ENCODE measurements at places on chromosomes 7 and 10.

- DNase-seq = no peak
These were observed 102.1 kb downstream of the EBF3 start for GRCh38 chr10:129861776-129862531.

DNA sequence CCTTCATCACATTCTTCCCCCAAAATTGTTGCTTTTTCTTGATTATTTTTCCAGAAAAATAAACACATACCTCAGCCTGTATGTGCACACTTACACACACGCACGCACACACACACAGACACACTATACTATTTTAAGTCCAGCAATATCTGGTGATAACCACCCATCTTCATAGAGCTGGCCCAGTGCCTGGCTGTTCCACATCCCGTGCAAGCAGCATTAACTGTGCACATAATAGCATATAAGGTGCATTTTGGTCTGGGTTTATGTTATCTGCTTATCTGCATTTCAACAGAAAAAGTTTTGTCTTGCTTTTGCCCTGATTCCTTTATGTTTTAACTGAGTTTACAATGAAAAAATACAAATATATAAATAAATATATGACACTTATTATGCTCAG, 143.1 kb upstream of the KLF6 start:
- no peak for DNase-seq

- DNase-seq = no peak
These were observed 19.1 kb downstream of the MAD1L1 start for GRCh38 chr7:2213551-2214215.

- DNase-seq = no peak
These were observed 55.4 kb downstream of the CRPPA start for GRCh38 chr7:16365952-16366351.

GRCh38 chr7:6256677-6257535, 15.5 kb downstream of the CYTH3 start:
- no peak for DNase-seq

DNA sequence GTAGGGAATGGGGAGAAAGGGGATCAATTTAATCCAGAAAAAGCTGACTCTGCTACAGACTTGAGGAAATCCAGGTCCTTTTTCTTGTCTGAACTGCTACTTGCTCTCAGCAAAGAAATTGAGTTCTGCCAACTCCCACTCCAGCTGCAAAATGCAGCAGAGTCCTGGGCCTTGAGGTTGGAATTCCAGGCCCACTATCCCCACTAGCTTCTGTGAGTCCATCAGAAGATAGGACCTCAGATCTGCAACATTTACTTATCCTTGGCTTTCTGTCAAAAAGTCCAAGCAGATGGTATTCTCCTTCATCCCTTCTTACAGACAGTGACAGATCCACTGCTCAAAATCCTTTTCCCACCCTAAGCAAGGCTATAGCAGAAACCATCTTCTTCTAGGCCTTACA, 219.2 kb downstream of the ARHGAP12 start:
- DNase-seq = no peak

DNA sequence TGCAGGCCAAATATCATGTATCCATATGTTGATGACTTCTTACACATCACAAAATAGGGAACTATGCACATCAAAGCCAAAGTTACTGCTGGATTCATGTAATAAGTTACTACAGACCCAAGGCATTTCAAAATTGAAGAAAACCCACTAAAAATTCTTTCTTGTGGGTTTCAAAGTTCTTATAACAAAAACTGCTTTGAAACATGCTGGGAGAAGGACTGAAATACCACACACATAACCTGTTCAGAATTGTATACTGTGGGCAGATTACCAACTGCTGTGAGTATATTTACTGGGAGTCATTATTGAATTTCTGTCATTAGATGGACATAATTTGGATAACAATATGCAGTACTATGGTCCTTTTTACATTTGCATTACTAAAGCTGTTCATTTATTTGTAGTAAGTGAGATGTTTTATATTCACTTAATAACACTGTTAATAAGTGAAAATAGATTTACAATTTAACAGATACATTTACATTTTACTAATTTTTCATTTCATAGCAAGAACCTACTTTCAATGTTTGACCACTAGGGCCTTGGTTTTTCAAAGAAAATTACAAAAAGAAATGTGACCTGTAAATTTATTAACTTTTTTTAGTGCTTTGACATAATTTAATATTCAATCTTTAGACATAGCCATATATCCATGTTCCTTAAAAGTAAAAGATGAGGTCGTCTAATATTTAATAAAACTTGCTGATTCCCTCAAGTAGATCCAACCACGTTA, 132.6 kb downstream of the MAGI2 start:
- no peak for DNase-seq

DNA sequence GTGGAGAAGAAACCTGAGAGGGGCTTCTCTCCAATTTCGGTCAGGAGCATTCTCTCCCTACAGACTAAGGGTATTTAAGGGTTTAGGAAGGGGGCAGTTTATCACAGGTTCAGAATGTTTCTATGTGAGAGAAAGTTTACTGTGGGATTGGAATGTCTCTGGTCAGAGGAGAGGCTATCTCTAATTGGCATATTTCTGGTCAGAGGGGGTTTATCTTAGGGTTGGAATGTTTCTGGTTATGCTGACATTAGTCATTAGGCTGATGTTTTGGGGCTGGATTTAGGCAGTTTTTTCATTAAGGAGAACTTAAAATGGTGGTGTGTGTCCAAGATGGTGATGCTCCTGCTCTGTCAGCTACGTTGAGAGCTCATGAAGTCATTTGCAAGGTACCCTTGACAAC, 758.0 kb downstream of the TYW1 start:
- DNase-seq = no peak

- no peak for DNase-seq
These were observed 104.7 kb downstream of the ST8SIA6 start for GRCh38 chr10:17349717-17350116.

DNA sequence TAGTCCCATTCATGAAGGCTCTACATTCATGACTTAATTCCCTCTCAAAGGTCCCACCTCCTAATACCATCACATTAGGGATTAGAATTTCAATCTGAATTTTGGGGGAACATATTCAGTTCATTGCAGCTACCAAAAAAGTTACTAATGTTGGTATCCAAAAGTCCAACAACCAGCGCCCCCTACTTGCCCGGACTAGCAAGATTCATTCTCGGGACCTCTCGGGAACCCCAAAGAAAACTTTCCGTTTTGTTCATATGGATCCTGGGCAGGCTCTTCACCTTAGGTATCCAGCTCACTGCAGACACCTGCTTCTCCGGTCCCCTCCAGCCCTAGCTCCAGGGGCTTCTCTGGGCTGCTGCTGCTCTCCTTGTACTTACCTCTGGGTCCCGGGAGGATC, 8.9 kb upstream of the GRK5 start:
- DNase-seq = no peak

DNA sequence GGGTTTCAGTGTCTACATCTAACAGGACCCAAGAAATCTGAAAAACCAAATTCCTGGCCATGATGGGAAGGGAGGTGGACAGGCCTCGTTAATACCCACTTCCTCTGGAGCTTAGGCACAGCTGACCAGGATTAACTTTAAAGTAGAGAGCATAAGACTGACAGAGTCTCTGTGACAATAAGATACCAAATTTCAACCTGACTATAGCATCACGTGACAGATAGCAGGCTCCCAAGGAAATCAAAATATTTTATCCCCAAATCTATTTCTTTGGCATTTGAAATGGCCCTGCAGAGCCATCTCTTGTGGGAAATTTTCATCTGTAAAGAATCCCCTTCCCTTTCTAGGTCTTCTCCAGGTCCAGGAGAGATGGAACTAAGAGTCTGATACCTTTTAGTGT, 258.3 kb downstream of the TCERG1L start:
- no peak for DNase-seq

- no peak for DNase-seq
These were observed 104.9 kb downstream of the PPP1R17 start for GRCh38 chr7:31791881-31792280.

GRCh38 chr7:31020652-31021051, 31.5 kb upstream of the ADCYAP1R1 start:
- DNase-seq = no peak

- no peak for DNase-seq
These were observed 186.1 kb downstream of the MTERF1 start for GRCh38 chr7:91694351-91694841.

DNA sequence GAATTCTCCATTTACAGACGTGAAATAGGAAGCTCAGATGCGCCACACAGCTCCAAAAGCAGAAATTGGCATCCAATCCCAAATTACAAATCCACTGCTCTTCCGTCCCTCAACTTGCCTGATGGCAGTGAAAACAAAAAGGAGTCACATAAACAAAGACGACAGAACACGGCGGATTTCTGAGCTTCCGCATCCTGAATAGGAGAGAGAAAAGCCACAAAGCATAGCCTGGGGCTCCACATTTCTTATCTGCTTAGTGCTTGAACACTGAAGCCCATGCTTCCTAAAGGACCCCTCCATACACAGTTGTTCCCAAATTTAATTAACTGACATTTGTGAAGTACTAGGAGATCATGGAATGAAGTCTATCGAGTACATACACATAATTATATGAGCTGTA, 32.6 kb downstream of the BEND7 start:
- DNase-seq = no peak

DNA sequence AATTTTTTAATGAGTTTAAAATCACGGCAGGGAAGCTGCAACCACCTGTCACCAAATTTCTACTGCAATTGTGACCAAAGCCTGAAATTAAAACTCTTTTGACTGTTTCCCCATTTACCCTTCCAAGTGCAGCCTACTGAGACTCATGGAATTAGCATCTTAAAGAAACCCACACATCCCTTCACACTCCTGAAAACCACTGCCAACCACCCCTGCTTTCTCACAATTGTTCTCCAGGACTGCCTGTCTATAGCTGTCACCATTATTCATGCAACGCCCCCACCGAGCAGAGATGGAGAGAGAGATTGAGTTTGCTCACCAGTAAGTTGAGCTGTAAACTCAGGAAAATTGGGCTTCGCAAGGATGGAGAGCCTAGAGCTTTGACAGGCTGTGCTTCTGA, 383.8 kb upstream of the SORCS1 start:
- DNase-seq = no peak

DNA sequence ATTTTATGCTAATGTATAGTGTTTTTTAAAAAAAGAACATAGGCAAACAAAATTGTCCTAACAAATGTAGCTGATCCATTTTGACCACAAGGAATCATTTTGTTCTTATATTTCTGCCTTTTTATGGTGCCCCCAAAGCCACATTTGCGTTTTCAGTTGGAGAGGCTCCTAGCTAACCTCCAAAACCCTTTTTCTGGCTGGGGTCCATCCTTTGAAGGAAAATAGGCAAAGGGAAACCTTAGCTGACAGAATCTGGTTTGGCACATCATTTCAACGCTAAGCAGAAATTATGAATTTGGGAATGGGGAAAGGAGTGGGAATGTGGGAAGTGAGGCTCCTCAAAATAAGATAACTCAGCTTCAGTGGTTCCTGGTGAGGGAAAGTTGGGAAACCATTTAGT, 25.6 kb upstream of the SLC25A13 start:
- DNase-seq = no peak

DNA sequence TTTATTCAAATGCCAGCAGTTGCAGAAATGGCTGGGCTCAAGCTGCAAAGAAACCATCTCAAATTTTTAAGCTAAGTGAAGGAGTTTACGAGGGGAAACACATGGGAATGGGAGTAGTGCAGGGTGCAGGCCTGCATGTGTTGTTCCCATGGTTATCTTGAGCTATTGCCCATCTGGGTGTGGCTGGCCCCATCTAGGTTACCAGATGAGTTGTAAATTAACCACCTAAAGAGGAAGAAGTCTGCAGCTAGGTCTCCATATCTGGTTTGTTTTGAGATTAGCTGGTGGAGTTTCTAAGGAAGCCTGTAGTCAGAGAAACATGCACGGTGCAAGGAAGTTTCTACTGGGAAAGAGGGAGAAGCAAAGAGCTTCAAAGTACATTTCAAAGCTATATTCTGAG, 23.3 kb upstream of the STEAP2 start:
- peak; percentile 55 for DNase-seq

DNA sequence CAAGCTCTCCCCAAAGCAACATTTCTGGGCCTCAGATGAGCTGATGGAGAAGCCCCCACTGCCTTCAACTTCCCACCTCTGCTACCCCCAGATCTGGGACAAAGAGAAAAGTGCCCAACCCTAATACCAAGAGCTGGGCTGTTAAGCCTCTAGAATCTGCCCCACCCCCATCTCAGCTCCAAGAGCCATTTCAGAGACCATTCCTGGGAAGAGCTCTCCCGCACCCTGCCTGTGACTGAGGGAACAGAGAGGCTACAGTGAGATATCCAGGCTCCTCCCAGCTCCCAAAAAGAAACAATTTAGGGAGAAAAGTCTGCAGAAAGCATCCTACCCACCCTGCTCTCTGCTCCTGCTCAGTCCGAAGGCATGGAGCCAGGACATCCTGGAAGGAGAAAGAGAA, 2.5 kb upstream of the KCNH2 start:
- no peak for DNase-seq

GRCh38 chr7:26363465-26363864, 71.8 kb downstream of the SNX10 start:
- DNase-seq = no peak

DNA sequence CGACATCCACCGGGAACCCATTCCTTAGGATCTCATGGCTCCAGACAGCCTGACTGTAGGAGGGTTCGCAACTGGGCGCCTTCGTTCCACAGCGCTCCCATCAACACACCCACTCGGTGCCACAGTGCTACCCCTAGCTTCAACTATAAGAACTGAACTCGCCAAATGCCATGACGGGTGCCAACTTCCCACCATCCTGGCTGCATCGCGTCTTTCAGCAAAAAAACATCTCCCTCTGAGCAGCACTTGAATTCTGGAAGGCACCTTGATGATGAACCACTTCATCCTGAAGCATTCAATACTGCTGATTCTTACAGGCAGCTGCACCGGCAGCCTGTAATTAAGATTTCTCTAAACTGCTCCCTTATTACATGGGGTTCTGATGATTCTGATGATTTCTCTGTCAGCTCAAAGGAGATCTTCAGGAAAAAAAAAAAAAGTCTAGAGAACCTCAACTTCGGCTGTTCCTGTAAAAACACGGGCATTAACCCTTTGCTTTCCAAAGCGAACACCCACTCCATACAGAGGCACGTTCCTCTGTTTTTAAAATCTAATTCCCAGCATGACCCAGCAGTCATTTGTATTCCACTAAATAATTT, 1.3 kb downstream of the CYTH3 start:
- peak; percentile 52 for DNase-seq

GRCh38 chr7:117871778-117872538, 1.3 kb downstream of the CTTNBP2 start:
- DNase-seq = peak; percentile 27

DNA sequence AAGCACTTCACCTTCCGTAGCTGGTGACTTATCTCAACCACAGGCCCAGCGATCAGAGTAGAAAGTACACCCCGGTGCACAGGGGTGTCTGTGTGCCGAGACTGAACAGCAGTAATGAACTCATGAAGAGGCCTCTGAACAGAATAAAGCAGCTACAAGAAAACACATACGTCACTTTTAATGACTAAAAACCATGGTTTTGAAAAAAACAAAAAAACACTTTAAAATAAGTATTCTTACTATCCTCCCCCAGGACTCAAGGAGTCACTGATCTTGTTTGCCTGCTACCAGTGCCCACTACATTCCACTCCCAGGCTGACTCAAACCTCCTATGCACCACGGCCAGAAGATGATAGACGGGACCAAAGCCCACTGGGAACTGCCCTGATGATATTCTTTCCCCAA, 53.8 kb downstream of the NCAPG2 start:
- DNase-seq = no peak
